Inflammatory macrophage (primary cell): ENCODE measurements at places on chromosomes 12 and 14.

DNA sequence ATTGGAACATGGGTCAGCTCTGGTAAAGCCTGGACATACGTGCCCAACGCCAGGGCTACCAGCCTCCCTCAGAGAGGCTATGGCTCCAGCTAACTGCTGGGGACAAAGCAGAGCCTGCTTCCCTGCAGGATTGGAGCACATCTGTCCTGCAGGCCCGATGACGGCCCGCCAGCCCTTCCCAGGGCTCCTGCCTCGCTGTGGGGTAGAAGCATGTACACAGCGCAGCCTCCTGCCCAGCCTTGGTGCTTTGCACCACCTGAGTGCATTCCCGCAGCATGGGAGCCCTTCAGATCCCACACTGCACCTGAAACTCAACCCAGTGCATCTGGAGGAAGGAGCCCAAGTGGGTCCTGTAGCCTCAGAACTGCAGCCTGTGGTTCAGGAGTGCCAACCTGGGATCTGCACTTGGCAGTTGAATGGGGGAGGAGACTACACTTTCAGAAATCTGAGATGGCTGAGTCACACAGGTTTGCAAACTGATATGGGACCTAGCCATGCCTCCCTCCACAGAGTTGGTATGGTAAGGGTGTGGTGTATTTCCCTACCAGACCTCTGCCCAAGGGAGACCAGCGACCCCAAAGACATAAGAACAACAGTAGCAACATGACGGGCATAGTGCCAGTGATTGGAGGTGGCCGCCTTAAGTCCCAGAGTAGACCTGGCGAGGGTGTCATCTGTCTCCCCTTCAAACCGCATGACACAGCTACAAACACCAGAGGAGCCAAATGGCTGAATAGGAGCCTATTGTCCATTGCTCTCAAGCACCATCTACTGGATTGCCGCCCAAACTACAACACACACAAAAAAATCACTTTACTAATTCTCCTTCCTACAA is 273.9 kb upstream of the MIS18BP1 start:
- DNase-seq = peak; percentile 14

- DNase-seq = no peak
Measured at GRCh38 chr14:104131968-104132732, 6.2 kb upstream of the KIF26A start.

GRCh38 chr12:132633398-132633797 is 14.8 kb downstream of the P2RX2 start:
- DNase-seq = no peak

GRCh38 chr14:80364274-80364673 is 153.0 kb upstream of the DIO2 start:
- no peak for DNase-seq

GRCh38 chr12:89349814-89350213 is 2.5 kb downstream of the DUSP6 start:
- peak; percentile 84 for DNase-seq

GRCh38 chr12:106721915-106722314 is 52.6 kb upstream of the RIC8B start:
- no peak for DNase-seq

DNA sequence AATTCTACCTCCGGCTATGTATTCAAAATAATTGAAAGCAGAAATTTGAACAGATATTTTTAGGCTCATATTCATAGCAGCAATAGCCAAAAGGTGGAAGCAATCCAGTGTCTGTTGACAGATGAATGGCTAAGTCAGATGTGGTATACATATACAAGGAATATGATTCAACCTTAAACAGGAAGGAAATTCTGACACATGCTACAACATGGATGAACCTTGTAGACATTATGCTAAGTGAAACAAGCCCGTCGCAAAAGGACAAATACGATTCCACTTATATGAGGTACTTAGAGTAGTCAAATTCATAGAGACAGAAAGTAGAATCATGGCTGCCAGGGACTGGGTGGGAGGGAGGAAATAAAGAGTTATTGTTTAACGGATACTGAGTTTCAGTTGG is 331.6 kb downstream of the PCNX1 start:
- peak; percentile 6 for DNase-seq

- no peak for DNase-seq
Measured at GRCh38 chr12:40788276-40788675, 96.0 kb downstream of the CNTN1 start.

GRCh38 chr14:53570411-53571387 is 385.9 kb downstream of the BMP4 start:
- no peak for DNase-seq

GRCh38 chr12:6641131-6641530 is 5.4 kb upstream of the LPAR5 start:
- DNase-seq = no peak

- no peak for DNase-seq
Measured at GRCh38 chr12:10867381-10867780, 16.7 kb downstream of the PRH1 start.

- DNase-seq = no peak
Measured at GRCh38 chr14:50808053-50808452, 22.9 kb downstream of the NIN start.

- no peak for DNase-seq
Measured at GRCh38 chr12:38785381-38785780, 120.0 kb downstream of the CPNE8 start.

DNA sequence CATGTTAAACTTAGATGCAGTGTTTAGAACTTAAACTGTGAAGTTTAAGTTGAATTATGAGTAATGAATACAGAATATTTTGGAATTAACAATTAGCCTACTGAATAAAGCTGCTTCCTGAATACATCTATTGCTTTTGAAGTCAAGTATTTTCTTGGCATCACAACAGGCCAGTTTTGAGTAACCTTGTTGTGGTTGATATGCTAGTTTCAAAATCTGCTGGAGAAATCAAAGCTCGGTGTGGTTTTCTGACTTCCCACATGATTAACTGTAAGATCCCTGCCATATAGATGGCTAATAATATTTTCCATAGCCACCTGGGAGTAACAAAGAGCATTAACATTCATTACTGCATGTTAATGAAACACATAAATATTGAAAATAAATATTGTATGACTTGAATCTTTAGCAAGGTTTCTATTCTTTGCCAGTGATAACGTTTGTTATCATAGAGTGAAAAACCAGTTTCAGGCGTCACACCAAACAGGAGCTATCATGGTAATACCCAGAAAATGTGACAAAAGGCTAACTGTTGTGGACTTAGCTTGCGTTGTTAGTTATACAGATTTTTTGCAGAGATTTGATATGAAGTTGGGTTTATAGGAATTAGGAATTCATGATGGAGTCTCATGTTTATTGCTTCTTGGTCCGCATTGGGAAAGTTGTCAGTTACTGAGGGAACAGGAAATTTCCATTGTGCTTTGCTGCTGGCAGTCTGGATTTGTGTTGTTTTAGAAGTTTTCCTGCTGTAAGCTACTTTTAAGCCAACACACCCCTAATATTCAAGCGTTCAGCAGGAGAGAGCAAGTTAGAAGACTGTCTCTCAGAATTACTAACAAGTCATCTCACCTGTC is 32.1 kb downstream of the PPFIBP1 start:
- peak; percentile 44 for DNase-seq

DNA sequence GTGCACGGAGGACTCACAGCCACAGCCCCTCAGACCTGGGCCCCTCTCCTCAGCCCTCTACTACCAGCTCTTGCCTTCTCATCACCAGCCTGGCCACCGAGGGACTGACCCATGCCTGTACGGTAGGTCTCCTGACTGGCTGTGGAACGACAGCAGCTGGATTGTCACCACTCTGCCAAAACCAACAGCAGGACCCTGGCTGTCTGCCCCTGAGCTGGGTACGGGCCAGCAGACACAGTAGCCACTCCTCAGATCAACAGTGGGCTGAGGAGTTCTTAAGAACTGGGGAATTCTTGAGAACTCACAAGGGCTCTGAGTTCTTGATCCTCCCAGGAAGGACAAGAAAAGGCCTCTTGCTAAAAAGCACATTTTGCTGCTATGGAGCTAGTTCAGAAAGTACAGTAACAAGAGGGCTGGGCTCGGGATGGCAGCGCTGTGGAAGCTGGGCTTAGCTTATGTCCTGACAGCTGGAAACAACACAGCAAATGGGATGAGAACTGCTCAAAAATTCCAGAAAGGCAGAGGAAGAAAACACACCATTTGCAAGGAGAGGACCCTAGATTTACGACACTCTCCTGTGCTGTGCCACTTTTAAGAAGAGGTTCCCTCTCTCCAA is 176.4 kb downstream of the ANO2 start:
- no peak for DNase-seq

DNA sequence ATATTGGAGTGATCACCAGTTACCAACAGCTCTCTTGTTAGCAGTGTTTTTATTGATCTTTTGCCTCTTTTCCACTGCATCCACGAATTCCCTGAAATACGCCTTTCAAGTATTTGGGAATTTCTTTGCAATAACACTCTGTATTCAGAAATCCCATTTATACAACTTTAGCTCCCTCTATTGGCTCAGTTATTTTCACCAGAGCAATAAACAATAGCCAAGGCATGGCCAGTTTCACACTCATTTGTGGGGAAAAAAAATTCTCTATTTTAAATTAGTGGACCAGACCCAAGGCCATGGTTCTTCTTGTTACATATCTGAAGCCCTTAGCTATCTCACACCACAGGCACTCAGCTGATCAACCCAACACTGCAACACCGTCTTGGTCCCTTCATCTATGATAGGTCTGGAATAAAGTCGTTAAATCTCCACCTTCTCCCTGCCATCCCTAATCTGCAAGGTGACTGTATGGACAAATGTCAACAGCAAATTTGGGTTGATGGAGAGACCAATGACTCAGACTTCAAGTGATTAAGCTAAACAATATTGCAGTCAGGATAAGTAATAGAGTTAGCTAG is 92.4 kb upstream of the TMEM260 start:
- DNase-seq = no peak

- DNase-seq = no peak
Measured at GRCh38 chr12:57459750-57460467, at the start of gene GLI1. Gene GLI1 (plus strand): TSS chr12:57459785. CDS start chr12:57463692, 3,907 bp downstream.

GRCh38 chr12:10358131-10358530 is 31.7 kb downstream of the KLRK1 start:
- no peak for DNase-seq

DNA sequence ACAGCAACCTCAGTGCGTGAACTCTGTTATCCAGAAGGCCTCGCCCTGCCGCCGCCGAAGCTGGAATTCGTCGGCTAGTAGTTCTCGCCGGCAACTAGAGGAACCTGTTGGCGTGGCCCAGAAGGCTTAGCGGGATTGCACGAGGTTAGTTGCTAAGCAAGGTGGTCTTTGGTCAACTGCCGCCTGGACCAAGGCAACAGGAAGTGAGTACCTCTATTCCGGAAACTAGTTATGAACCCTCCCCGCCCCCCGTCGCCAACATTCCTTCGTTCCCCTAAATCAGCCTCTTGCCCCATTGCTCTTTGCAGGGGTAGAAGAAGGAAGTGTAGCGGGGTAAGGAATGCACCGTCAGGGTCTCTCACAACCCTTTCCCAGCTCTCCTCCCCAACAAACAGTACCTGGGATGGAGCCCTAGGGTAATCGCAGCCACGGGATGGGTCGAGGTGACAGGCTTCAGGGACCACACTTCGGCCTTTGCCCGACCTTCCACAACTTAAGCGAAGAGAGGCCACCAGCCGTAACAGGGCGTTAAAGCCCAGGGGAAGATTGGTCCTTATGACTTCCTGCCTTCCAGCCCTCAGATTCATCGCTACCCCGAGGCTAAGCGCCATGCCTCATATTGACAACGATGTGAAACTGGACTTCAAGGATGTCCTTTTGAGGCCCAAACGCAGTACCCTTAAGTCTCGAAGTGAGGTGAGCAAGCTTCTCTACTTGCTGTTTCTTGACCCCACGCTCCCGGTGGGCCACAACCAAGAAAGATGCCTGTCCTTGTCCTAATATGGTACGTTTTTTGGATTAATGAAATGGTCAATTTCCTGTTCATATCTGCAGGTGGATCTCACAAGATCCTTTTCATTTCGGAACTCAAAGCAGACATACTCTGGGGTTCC is at the start of gene GMPR2:
Gene GMPR2 (plus strand): TSS at position 285 of the 893 bp plus-strand sequence. CDS start 325 bp downstream, at position 610.
- no peak for DNase-seq

DNA sequence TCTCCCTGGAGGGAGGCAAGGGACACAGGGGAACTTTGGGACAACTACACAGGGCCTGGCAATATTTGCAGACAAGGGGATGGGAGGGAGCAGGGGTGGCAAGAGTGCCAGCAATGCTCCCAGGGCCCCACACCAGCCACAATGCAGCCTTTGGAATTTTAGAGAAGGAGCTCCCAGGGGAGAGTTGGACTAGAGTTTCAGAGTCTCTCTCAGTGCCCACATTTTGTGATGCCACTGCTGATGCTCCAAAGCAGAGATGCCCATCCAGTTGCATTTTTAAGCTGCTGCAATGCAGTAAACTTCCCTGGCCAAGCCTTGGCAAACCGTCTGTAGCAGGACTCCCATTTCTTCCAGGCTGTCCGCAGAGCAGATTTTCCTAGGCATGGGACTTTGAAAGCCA is 98.9 kb downstream of the ZFP36L1 start:
- no peak for DNase-seq

GRCh38 chr12:124720681-124721500 is 142.8 kb downstream of the SCARB1 start:
- peak; percentile 88 for DNase-seq

GRCh38 chr14:97634751-97635150 is 837.6 kb downstream of the VRK1 start:
- DNase-seq = no peak
